OCI-M1 (cell line): ENCODE measurements at places on chromosomes 16 and 17.

GRCh38 chr17:58317421-58318064 lies 11.1 kb downstream of the TSPOAP1 start:
- peak; percentile 75 for DNase-seq

- no peak for DNase-seq
These were observed 10.7 kb downstream of the CACNG1 start for GRCh38 chr17:67055041-67055443.

DNA sequence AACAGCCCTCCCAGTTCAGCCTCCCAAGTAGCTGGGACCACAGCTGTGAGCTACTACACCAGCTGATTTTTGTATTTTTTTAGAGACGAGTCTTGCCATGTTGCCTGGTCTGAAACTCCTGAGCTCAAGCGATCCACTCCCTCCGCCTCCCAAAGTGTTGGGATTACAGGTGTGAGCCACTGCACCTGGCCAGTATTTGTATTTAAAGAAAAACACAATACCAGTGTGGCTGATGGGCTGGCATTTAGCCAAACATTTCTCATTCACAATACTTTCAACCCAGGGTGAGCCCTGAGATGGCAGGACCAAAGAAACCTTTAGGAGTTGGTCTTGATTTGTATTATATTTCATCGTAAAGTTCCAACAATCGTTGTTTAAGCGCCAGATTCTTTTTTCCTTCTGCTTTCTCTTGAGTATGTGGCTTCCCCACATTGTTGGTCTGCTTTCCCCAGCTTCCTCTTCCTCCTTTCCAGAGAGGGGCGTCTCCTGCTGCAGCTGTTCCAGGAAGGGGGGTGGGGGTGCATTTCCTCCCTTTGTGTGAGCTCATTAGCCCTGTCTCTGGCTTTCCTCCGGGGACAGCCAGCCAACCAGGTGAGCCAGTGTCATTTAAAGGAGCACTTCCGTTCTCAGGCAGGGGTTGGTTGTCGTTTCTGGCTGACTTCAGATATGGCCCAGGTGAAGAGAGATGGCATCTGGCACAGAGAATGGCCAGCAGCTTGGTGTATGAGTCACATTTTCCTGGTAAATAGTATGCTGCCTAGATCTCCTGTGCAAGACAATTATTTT lies 79.9 kb downstream of the GPRC5B start:
- peak; percentile 3 for DNase-seq

- DNase-seq: no peak
These were observed 102.3 kb downstream of the KCNJ2 start for GRCh38 chr17:70271672-70272071.
